ENCODE measurements at places on chromosomes 11 and 22.

GRCh38 chr11:68106165-68106940, 14.8 kb downstream of the CHKA start:
- DNase-seq: no peak

- DNase-seq: peak; percentile 86
Observed at GRCh38 chr11:130601141-130601540, 152.7 kb downstream of the ADAMTS15 start.

DNA sequence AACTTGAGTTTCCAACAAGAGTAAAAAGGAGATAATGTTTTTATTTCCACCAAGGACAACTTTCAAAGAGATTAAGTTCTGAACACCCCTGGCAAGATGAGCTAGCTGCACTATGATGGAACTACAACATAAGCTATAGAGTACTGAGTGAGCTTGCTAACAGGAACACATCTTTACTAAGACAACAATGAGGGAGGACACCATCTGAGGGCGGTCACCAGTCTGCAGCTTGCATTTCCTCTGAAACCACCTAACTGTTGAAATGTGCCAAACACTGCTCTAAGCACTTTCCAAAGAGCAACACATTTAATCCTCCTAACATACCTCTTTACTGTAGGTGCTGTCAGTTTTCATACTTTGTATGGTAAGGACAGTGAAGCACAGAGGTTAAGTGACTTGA, 68.4 kb downstream of the TCF20 start:
- DNase-seq: no peak

GRCh38 chr11:57761301-57762234, at the start of gene CTNND1:
Gene CTNND1 (plus strand): TSS chr11:57761802. CDS start chr11:57791479, 29,677 bp downstream.
- DNase-seq: peak; percentile 98

DNA sequence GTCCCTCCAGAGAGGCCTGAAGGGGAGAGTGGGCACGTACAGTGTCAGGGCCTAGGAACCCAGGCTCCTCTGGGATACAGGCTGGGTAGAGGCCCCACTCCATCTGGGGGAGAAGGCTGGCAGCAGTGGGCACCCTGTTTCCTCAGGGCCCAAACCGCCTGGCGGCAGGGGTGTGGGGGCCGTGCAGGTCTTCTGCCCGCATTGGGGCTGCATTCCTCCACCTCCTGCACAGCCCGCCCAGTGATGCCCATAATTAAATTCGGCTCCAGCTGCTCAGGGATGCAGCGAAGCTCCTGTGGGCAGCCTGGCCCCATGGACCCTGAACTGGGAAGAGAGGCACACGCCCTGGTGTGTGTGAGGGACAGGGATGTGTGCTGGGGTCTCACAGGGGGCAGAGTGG, 35.4 kb downstream of the KCNQ1OT1 start:
- DNase-seq: no peak
